ENCODE measurements at places on chromosomes 5 and 9.

- DNase-seq, result no peak
Measured at GRCh38 chr5:167716126-167716775, 575.2 kb upstream of the WWC1 start.

DNA sequence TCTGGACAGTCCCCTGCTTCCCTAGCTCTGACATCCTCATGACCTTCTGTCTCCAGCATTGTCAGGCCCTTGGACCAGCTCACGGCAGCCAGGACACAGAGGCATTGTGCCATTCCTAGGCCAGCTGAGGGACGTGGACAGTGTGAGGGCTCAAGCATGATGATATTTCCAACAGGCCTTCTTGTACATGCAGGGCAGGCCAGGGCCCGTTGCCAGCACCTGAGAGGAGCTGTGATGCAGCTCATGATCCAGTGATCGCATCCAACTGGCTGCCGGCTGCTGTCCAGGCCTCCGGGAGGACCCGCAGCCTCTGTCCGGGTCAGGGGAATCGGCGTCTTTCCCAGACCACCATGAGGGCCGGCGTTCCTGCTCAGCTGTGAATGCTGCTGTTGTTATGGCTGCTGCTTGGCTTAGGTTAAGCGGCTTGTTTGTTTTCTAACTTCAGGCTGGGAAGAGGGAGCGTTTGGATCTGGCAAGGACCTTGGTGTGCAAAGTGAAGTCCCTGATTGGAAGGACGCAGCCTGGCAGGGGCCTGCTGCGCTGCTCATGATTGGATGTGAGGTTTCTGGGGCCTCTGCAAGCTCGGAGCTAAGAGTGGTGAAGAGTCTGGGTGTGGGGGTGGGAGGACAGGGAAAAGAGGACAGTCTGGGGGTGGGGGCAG is 53.8 kb downstream of the PDZD2 start:
- DNase-seq, result no peak

DNA sequence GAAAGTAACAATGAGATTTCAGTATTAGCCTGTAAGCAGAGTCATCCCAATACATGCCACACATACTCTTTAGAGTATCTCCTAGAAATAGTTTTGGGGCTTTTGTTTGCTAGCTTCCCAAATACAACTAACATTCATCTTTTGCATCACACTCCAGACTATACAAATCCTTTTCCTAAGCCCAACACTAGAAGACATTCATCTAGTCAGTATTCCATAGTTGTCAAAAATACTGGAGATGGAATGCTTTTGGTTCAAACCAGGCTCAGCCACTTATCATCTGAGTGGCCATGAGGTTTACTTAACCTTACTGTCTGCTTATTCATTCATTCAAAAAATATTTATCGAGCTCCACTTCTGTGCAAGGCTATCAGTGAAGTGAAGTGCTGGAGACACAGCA is 205.1 kb upstream of the SGCD start:
- DNase-seq, result no peak

GRCh38 chr9:105711867-105712266 is 17.5 kb downstream of the TMEM38B start:
- DNase-seq, result no peak

DNA sequence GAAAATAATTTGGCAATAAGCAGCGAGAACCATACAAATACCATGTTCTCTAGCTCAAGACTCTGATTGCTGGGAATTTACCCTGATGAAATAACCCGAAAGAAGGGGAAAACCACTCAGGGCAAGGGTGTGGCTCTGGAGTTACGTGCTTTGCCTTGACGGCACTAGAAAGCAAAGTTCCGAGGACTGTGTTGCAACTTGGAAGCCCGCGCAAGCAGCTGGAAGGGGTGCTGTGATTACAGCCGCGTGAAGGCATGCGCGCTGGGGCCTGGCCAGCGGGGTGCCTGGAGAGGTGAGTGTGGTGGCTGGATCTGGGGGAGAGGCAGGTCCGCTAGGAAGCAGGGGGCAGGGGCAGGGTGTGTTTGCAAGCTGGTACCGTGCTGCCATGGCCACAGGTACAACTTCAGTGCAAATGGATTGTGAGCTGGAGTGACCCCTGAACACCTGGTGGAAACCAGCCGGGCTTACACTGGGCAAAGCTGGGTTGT is 52.6 kb upstream of the CNOT6 start:
- DNase-seq, result no peak

GRCh38 chr5:123215929-123216702 is 127.1 kb downstream of the PRDM6 start:
- DNase-seq, result no peak

GRCh38 chr9:133111808-133112662 is 9.0 kb downstream of the RALGDS start:
- no peak for DNase-seq

All from hematopoietic multipotent progenitor cell treated with erythropoietin and hydrocortisone succinate and interleukin-3 and kit ligand, for 17 days (in vitro differentiated cells).